ENCODE measurements at places on chromosomes 2 and 18. TPM values are rescaled to one million over a fixed set of nuclear protein-coding genes. Genes with fewer than 3 reads are reported as not detected.

DNA sequence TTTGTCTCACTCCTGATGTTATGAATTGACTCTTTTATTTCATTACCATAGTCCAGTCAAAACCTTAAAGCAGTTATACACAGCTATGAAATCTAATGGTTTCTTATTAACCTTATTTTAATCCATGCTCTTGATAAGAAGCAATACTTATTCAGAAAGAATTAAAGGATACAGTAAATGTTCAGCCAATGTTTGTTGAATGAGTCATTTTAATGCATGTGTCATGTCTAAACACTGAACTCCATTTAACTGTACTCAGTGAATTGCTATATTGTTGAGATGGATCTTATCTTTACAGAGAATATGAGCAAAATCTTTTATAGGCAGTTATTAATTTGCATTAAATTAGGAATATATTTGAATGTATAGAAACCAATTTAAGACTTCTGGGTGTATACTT, 135.1 kb upstream of the TFPI start:
- DNase-seq: no peak

GRCh38 chr2:217398860-217399259, 539.0 kb upstream of the TNP1 start:
- no peak for DNase-seq

ACAA2 gene
- 674 TPM for total RNA-seq

DNA sequence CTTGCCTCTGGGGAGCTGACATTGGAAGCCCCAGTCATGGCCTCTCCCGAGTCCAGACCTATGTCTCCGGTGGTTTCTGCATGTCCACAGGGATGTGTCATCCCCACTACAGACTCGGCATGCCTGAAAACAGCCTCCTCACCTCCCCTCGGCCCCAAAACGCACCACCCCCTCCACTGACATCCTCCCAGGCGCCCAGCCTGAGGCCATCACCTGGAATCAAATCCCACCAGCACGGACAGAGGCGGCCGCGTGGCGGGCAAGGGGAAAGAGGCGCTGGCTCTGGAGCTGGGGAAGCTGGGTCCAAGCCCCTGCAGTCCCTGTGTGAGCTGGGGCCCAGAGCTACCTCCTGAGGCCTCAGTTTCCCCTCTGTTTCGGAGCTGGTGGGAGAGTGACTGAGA, 69.9 kb upstream of the SMAD7 start:
- peak; percentile 31 for DNase-seq

DNA sequence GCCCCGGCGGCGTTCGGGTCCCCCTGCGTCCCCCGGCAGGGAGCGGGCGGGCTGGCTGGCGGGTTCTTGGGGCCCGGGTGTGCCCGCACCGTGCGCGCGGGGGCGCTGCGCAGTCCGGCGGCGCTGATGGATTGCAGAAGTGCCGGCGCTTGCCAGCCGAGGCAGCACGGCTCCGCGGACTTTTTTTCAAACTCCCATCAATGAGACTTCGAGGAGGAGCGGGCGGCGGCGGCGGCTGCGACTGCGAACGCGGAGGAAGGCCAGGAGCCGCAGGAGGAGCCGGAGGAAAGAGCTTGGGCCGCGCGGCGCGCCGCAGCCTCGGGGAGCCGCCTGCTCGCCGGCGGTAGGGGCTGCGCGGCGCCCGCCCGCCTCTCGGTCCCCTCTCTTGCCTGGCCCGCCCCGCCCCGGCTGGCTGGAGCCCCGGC, at the start of gene GLI2:
Gene GLI2 (plus strand): TSS at position 123 of the 425 bp plus-strand sequence. CDS start 61,453 bp downstream, outside the sequence.
- no peak for DNase-seq
